Posterior cingulate gyrus (tissue), 11 donors: ENCODE measurements at places on chromosomes 12 and 14.

- no peak for DNase-seq
Observed at GRCh38 chr12:85661461-85662206, 174.6 kb downstream of the RASSF9 start.

DNA sequence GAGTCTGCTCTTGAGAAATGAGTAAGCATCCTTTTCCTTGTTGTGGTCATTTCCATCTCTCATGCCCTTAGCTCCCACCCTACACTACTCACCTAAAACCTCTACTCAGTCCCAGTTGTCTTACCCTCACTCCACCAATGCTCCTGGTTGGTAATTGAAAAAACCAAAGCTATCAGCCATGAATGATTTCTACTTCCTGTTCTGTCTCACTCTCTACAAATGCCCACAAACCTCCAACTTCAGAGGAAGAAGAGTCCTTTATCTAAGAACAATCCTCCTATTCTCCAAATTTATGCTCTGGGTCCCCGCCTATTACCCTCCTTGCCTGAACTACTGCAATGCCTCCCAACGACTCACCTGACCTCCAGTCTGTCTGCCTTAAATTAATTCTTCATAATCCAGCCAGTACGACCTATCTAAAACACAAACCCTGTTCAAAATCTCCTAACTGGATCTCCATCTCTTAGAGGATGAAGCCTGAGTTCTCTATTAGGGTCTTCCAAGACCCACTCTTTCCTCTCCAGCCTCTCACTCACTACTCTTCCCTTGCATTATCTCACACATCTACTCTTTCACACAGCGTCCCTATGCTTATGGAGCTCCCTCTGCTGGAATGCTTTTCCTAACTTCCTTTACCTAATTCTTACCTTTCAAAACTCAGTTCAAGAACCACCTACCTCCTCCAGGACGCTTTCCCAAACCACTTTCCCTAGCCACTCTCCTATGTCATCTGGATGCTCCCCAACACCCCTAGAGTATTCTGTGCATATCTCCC lies 2.2 kb downstream of the DHRS1 start:
- no peak for DNase-seq

DNA sequence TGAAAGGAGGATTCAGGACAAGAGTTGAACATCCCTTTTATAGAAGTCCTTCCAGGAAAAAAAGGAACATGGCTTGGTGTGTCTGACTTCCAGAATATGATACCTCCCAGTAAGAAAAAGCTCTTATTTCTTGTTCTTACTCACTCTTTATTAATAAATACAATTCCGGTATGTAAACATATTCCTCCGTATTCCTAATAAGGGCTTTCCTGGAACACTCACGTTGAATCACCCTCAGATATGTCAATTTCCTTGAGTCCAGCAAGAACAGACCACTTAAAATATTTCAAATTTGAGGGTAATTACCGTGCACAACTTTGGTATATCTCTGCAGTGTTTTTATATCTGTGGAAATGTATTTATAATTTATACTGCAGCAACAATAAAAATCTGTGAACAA lies 385.6 kb downstream of the SYT1 start:
- DNase-seq = no peak

DNA sequence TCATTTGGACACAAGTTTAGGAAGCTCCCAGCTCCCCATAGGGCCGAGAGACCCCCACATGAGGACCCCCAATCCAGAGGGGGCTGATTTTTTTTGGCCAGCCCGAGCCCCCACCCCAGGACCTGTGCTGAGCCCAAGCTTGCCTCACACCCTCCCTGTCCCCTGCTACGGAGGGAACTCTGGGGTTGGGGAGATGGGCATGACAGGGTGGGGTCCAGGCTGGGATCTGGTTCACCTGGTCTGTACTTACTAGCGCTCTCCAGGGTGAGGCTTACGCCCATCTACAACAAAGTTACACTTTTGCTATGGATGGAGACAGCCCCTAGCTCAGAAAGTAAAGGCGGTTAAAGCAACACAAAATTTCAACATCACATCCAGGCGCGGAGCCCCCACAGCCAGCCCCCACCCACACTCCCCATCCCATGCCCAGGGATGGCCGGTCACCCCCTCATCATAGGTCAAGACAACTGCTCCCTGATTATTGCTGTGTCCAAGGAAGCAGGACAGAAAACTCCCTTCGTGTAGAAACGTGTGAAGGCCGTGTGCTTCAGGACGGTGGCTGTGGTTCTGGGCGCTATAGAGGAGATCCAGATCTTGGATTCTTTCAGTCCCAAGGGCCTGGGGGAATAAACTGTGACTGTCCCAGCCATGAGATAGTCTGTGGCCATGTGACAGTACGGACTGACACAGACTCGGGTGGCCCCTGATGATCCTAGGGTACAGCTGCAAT lies 10.7 kb downstream of the SLC25A29 start:
- peak; percentile 40 for DNase-seq

- DNase-seq = no peak
Observed at GRCh38 chr12:111792155-111792855, 25.6 kb downstream of the ALDH2 start.
